ENCODE measurements at places on chromosomes 6 and 20. TPM values are rescaled to one million over a fixed set of nuclear protein-coding genes. Genes with fewer than 3 reads are reported as not detected.

GRCh38 chr6:75326557-75327258, 42.1 kb upstream of the TMEM30A start:
- no peak overlapping the region for H3K27ac ChIP-seq
- no peak for DNase-seq
- no peak overlapping the region for H3K4me3 ChIP-seq
- no peaks in the 10 kb centered on the region for H3K27me3 ChIP-seq

- H3K27me3 ChIP-seq, result no peaks in the 10 kb centered on the region
- H3K27ac ChIP-seq, result no peak overlapping the region
- DNase-seq, result no peak
- H3K4me3 ChIP-seq, result no peak overlapping the region
- no peaks in the 10 kb centered on the region for H3K4me1 ChIP-seq
These were observed 71.7 kb downstream of the ATP9A start for GRCh38 chr20:51696304-51697071.

The GLO1 gene
- total RNA-seq, result 153 TPM

DNA sequence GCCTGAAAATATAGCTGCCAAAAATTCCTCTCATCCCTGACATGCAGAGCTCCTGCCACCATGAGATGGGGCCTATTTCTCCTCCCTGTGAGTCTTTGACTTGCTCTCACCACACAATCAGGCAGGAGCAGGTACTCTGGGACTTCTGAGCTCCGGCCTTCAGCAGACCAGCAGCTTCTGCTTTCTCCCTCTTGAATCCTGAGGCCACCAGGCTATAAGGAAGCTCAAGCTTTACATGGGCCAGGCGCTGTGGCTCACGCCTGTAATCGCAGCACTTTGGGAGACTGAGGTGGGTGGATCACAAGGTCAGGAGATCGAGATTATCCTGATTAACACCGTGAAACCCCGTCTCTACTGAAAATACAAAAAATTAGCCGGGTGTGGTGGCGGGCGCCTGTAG, 238.7 kb upstream of the RREB1 start:
- H3K36me3 ChIP-seq, result no peaks in the 10 kb centered on the region
- H3K4me1 ChIP-seq, result no peaks in the 10 kb centered on the region
- DNase-seq, result no peak
- H3K27ac ChIP-seq, result no peak overlapping the region
- H3K4me3 ChIP-seq, result no peak overlapping the region

The HEY2 gene
- total RNA-seq, result 0.09 TPM

The HEBP2 gene
- 27.2 TPM for total RNA-seq

- no peak for DNase-seq
- H3K4me3 ChIP-seq, result no peak overlapping the region
- no peaks in the 10 kb centered on the region for H3K4me1 ChIP-seq
- no peaks in the 10 kb centered on the region for H3K36me3 ChIP-seq
These were observed 10.3 kb upstream of the PRSS16 start for GRCh38 chr6:27237089-27237803.

The DSP gene
- total RNA-seq, result 0.04 TPM

GRCh38 chr6:5248302-5249098, 12.2 kb downstream of the LYRM4 start:
- H3K4me1 ChIP-seq, result no peaks in the 10 kb centered on the region
- no peaks in the 10 kb centered on the region for H3K36me3 ChIP-seq
- H3K27ac ChIP-seq, result no peak overlapping the region
- no peaks in the 10 kb centered on the region for H3K27me3 ChIP-seq

The CCDC170 gene
- not detected for total RNA-seq

The ALDH5A1 gene
- total RNA-seq, result 15.4 TPM

GRCh38 chr20:38165089-38165965, at the start of gene TGM2:
Gene TGM2, minus strand, starts transcription at chr20:38165270. Its CDS starts 72 bp downstream, at chr20:38165198.
- H3K36me3 ChIP-seq, result no peaks in the 10 kb centered on the region
- no peak within 1 kb of the TSS for H3K27ac ChIP-seq
- peak; percentile 24 for DNase-seq
- no peaks in the 10 kb centered on the region for H3K27me3 ChIP-seq

Measured in CD8-positive, alpha-beta memory T cell (primary cell).